ENCODE measurements at places on chromosomes 5 and 9. TPM values are rescaled to one million over a fixed set of nuclear protein-coding genes. Genes with fewer than 3 reads are reported as not detected.

ST6GALNAC6 gene
- total RNA-seq, result 42.9 TPM

- no peak for DNase-seq
Measured at GRCh38 chr5:27705661-27706060, 667.3 kb upstream of the CDH9 start.

- DNase-seq, result peak; percentile 47
Measured at GRCh38 chr5:132422720-132423437, 53.4 kb downstream of the SLC22A5 start.

IFNA17 gene
- total RNA-seq, result not detected

GRCh38 chr5:172007175-172008110, 1.0 kb upstream of the FBXW11 start:
- peak; percentile 35 for DNase-seq

DNA sequence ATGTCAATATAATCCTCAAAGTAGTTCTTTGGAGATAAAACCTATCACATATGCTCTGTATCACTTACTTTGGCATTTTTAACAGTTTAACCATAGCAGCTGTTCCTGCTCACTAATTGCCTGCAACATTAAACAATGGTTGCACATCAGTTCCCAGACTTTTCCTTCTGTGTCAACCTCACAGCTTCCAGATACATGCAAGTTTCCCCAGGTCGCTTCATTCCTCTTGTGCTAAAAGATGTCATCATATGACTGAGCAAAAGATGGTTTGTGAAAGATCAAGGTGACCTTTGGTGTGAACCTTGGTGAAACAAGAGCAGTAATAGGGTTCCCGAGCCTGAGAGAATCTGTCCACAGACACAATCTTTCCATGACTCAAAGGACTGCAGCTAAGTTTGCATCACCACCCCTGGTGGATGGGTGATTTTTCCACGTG, 500.4 kb upstream of the PAPPA start:
- no peak for DNase-seq

GRCh38 chr9:129580211-129580915, 40.5 kb downstream of the C9orf50 start:
- no peak for DNase-seq
